ENCODE measurements at places on chromosomes 13 and 19.

GRCh38 chr13:24355103-24355502, 45.7 kb downstream of the C1QTNF9 start:
- ATAC-seq, result no peak

DNA sequence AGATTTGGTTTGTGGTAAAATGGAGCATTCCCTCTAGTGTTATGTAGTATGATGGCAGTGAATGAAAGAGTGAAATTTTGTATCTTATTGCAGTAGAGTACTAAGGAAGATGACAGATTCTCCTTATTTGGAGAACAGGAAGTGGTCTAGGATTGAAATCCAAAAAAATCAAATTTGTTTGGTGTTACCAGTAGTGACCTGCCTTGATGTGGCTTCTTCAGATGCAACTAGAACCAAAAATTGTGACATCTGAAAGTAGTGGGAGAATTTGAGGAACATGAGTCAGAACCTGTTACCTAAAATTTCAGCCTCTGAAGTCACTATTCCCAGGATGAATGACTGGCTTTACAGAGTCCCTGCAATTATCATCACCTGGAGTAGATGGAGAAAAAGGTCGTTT, 165.9 kb downstream of the KLF5 start:
- no peak for ATAC-seq

- no peak for ATAC-seq
Observed at GRCh38 chr19:39098365-39099269, 14.4 kb downstream of the ACP7 start.

- no peak for ATAC-seq
Observed at GRCh38 chr13:109655611-109656010, 130.8 kb downstream of the IRS2 start.

- no peak for ATAC-seq
Observed at GRCh38 chr19:49906879-49907564, 10.3 kb upstream of the IL4I1 start.

DNA sequence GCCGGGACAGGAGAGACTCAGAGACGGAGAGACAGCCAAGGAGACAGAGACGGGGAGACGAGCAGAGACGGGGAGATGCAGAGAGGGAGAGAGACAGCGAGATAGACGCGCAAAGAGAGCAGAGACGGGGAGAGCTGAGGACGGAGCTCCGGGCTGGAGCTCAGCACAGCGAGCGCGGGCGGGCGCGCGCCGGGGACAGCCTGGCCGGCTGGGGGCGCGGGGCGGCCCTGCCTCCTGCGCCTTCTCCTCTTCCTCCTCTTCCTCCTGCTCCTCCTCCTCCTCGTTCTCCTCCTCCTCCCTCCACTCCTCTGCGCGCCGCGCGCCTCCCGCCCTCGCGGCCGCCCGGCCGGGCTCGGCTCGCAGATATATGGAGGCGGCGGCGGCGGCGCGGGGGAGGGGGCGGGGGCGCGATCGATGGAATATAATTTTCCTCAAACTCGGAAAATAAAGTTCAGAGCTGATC, at the start of gene ERFL:
ERFL (minus strand) TSS at position 229 of the 463 bp plus-strand sequence. CDS start 15,530 bp downstream, outside the sequence.
- ATAC-seq, result peak; percentile 42

DNA sequence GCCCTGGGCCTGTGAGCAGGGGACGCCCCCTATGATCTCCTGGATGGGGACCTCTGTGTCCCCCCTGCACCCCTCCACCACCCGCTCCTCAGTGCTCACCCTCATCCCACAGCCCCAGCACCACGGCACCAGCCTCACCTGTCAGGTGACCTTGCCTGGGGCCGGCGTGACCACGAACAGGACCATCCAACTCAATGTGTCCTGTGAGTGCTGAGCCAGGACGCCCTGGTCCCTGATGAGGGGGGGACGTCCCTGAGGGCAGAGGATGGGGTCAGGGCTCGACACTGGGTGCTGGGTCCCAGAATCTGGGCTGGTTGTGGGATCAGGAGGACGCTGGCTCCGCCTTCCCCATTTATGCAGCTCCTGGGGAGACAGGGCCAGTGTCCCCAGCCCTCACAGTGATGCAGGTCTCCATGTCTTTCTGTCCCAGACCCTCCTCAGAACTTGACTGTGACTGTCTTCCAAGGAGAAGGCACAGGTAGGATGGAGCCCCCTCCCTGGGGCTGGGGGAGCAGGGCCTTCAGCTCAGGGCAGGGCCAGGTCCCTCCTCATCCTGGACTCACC, 2.5 kb downstream of the SIGLEC7 start:
- no peak for ATAC-seq

DNA sequence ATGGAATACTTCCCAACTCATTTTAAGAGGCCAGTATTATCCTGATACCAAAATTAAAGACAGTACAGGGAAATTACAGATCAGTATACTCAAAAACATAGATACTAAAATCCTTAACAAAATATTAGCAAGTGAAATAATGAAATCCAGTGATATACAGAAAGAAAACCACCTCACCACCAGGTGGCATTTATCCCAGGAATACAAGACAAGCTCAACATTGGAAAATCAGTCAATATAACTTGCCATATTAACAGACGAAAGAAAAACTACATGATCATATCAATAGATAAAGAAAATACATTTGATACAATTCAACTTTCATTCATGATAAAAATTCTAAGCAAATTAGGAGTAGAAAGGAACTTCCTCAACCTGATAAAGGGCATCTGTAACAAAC, 6.7 kb upstream of the GNA15 start:
- ATAC-seq, result no peak

GRCh38 chr19:48815870-48816501, 5.2 kb upstream of the BCAT2 start:
- no peak for ATAC-seq

DNA sequence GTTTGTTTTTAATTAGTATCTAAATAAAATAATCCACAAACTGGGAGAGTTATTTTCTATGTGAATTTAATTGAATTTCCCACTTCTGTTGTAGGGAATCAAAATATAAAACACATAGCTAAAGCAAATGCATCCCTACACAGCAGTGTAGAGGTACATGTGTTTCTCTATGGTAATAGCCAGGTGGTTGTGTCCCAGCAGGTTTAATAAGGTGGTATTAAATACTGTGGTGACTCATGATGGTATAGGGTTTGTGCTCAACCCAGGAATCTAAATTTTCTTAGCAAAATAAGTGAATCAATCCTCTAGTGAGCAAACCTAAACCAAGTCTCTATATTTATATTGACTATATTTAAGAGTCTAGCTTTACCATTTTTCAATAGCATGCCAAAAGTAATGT, 30.0 kb downstream of the PCDH9 start:
- ATAC-seq, result no peak

DNA sequence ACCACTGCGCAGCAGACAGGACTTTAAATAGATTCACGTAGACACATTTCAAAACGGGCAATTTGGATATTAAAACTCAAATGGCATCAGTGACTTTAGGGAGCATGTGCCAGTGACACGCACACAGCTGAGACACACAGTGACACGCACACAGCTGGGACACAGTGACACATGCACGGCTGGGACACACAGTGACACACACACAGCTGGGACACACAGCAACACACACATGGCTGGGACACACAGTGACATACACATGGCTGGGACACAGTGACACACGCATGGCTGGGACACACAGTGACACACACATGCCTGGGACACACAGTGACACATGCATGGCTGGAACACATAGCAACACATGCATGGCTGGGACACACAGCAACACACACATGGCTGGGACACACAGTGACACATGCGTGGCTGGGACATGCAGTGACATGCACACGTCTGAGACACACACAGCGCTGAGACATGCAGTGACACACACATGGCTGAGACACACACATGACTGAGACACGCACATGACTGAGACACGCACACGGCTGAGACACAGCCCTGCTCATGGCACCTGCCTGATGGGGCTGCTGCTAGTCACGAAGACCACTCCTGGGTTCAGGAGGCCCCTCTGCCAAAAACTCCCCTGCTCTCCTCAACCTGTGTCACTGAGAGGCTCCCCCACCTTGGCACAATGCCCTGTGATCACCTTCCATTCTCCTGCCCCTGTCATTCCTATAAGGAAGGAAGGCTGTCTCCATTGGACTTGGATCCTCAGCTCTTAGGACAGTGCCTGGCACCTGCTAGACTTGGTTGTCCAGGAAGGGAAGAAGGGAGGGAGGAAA, 52.5 kb downstream of the SOX1 start:
- ATAC-seq, result no peak

- ATAC-seq, result no peak
Observed at GRCh38 chr13:76552041-76552772, 334.0 kb downstream of the KCTD12 start.

DNA sequence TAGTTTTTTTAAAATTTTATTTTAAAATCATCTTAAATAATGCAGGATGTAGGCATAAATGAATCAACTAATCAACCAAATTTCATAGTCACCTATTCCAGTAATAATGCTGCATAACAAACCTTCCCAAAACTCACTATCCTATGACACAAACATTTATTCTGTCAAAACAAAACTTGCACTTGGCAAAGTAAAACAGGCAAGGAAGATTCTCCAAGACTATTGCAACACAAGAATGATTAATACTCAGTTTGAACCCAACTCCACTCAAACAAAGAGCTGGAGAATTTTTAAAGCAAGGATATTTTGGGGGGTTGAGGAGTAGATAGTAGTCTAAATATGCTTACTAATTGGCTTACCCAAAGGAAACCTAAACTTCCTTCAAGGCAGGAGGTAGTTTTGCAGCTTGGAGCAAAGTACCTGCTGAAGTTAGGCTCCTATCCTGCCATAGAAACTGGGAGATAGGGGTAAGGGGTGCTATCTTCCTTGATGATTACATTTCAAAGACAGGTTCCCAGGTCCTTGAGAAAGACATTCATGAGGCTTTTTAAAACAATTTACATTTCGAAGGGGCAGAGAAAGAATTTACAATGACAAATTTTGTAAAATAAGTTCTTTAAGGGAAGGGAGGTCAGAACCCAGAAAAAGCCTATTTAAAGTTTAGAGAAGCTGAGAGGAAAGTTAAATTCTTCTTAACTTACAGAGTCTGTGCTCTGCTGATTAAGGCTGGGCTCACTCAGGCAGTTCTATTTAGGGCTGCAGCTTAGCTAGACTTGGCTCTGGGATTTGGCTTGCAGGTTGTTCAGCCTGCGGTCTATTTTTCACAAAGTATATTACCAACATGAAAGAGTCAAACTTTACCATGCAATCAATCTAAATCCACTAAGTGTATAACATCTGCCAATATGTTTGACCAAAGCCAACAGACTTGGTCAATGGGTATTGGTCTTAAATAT, 549.0 kb downstream of the KCTD12 start:
- no peak for ATAC-seq

GRCh38 chr19:35162471-35163326, 8.2 kb downstream of the FXYD5 start:
- no peak for ATAC-seq

GRCh38 chr13:61884830-61885229, 469.2 kb upstream of the PCDH20 start:
- no peak for ATAC-seq

DNA sequence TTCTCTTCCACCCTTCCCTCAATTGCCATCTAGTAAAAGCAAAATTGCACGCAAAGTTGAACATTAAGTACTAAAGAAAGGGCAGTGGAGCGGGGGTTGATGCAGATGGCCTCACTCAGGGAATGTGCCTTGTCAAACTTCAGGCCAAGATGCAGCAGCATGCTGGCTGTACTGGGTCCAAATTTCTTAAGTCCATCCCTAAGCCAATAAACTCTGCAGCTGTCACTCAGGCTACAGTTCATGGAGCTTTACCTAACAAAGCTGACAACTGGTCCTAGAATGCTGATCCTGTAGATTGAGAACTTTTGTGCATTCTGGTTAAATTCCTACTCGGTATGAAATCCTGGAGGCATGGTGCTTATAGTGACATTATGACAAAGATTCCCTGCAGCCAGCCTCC, 88.4 kb downstream of the FOXO1 start:
- no peak for ATAC-seq

GRCh38 chr13:111399776-111400538, 79.5 kb downstream of the TEX29 start:
- no peak for ATAC-seq

DNA sequence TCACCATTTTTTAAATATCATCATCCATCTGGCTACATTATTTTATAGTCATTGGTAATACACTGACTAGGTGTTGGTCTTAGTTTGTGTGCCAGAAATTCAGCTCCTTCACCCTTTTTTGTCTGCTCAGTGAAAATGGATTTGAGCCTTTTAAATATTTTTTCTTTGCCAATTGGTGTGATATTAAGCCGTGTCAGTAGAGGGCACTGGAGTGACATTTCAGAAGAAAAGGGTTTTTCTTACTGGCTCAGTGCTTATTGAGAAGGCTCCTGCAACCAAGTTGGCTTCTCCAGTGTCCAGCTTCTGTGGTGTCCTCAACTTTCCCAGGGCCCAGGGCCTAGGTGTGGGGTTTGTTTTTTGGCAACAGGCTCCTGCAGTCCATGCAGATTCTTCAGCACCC, 546.6 kb downstream of the DACH1 start:
- ATAC-seq, result no peak

- no peak for ATAC-seq
Observed at GRCh38 chr19:7883796-7884570, 4.3 kb upstream of the LRRC8E start.

DNA sequence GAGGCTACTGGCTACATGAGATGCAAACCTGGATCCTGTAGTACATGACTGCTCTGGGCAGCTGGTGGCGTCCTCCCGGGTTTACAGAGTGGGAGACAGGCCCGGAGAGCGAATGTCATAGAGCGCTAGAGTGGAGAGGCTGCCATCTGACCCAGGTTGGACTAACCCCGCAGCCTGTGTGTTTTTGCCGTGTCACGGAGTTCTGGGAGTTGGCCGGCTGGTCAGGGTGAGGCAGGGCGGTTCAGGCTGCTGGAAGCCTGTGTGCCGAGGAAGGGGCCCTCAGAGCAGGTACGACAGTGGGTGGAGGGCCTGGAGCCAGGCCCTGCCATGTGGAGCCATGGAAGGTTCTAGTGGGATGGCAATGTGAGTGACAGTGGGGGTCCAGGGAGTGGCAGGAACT, 12.5 kb downstream of the CRTC1 start:
- ATAC-seq, result no peak

DNA sequence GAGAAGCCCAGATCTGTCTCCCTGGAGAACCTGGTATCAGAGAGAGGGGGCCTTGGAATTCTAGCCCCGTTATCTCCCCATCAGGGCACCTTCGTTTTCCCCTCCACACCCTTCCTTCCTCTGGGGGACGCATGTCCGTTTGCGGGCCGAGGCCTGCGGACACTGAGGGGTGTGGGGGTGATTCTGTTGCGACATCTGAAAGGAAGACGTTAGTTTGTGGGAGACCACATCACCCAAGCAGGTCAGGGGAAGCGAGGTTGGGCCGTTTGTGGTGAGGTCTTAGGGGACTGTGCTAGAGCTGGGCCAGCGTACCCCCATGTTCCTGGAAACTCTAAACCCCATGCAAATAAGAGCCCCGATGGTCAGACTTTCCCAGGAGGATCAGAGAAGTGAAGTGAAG, 3.7 kb upstream of the HSH2D start:
- ATAC-seq, result no peak

GRCh38 chr13:99803141-99803540, 168.4 kb downstream of the ZIC5 start:
- no peak for ATAC-seq

- ATAC-seq, result peak; percentile 0
Observed at GRCh38 chr19:13149628-13150186, 468 bp downstream of the STX10 start.
